ENCODE measurements at places on chromosomes 3 and 15. TPM values are rescaled to one million over a fixed set of nuclear protein-coding genes. Genes with fewer than 3 reads are reported as not detected.
A peak's percentile ranks its signal among the peaks of the same experiment; 100 is the strongest.

DNA sequence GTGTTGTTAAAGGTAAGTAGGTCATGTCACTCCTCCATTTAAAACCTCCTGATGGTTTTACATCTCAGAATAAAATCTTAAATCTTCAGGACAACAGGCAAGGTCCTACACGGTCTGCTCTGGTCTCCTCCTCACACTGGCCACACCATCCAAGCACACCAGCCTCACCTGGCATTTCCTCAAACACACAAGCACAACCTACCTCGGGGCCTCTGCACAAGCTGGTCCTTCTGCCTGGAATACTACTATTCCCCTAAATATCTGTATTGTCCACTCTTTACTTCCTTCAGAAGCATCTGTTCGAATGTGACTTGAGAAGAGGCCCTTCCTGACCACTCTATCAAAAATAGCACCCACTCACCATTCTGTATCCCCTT lies 1.8 kb downstream of the GORASP1 start:
- no peak for DNase-seq
- H3K4me3 ChIP-seq: peak overlapping the region; percentile 81
- H3K27ac ChIP-seq: peak overlapping the region; percentile 9
- H3K27me3 ChIP-seq: no peaks in the 10 kb centered on the region

DNA sequence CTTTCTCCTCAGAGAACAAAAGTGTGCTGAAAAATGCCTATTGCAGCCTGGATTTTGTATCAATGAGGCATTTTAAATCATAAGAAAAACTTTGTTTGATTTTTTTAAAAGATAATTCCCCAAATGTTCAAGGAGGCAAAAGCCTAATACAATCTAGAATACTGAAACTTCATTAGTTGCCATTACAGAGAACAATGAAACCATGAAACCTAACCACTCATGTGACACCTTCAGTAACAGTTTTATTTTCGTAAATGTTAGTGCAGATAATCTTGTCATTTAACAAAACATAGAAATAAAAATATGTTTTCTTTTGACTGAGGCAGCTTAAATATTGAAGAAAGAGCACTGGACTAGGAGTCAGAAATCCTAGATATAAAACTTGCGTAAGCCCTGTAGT lies 655.9 kb downstream of the RBMS3 start:
- no peak for DNase-seq
- H3K27me3 ChIP-seq: peaks cover 14% of the 10 kb centered on the region
- no peak overlapping the region for H3K4me3 ChIP-seq
- no peaks in the 10 kb centered on the region for H3K36me3 ChIP-seq
- peaks cover 3% of the 10 kb centered on the region for H3K4me1 ChIP-seq
- H3K27ac ChIP-seq: no peak overlapping the region

DNA sequence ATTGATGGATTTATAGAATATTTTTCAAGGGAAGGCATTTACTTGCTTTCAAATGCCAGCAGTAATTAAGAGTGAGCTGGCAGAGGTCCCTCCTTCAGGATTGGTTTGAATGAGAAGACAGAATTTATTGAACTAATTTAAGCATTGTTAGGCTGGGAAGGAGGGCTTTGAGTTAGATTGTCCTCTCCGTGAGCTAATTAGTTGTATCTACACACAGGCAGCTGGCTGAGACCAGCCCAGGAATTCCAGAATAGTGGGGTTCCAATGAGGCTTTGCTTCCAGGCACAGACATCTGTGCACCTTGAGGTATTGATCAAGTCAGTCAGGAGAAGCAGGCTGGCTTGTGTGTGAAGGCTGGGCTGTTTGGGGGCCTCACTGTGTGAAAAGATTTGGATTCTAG lies 124.0 kb upstream of the WNT5A start:
- no peaks in the 10 kb centered on the region for H3K27me3 ChIP-seq
- H3K36me3 ChIP-seq: no peaks in the 10 kb centered on the region
- no peak overlapping the region for H3K27ac ChIP-seq

DNA sequence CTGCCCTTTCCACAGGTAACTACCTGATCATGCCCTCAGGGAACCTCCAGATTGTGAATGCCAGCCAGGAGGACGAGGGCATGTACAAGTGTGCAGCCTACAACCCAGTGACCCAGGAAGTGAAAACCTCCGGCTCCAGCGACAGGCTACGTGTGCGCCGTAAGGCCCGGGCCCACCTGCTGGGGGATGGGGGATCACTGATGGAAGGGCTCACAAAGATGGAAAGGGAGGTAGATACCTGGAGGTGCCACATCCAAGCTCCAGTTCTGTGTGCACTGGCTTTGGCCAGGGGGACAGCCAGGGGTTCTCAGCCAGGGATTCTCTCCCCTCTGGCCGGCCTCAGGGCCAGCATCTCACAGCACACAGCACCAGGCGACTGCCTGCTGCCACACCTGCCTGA lies 59.4 kb downstream of the BOC start:
- no peaks in the 10 kb centered on the region for H3K36me3 ChIP-seq
- H3K4me3 ChIP-seq: no peak overlapping the region
- no peaks in the 10 kb centered on the region for H3K4me1 ChIP-seq
- DNase-seq: no peak
- H3K27ac ChIP-seq: no peak overlapping the region
- H3K27me3 ChIP-seq: no peaks in the 10 kb centered on the region

The MME gene
- total RNA-seq: not detected

The SEC11A gene
- total RNA-seq: 132 TPM
